ENCODE measurements at places on chromosomes 5 and 9.
A peak's percentile ranks its signal among the peaks of the same experiment; 100 is the strongest.

GRCh38 chr9:89555036-89555415, 49.8 kb upstream of the GADD45G start:
- no peaks in the 10 kb centered on the region for H3K36me3 ChIP-seq
- no peak overlapping the region for H3K4me3 ChIP-seq

DNA sequence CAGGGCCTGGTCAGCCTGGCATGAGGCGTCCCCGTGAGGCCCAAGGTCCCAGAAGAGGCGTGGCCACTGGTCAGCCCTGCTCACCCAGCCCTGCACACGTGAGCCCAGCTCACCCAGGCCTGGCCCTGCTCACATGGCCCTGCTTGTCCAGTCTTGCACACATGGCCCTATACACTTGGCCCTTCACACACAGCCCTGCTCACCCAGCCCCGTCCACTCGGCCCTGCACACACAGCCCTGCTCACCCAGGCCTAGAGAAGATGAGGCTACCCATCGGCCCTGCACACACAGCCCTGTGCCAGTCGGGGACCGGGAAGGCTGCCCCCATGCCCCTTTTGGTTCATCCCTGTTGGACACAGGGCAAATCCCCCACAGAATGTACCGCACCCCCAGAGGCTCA, 28.4 kb downstream of the ZDHHC11B start:
- no peak for DNase-seq
- no peak overlapping the region for H3K27ac ChIP-seq
- H3K36me3 ChIP-seq, result no peaks in the 10 kb centered on the region

DNA sequence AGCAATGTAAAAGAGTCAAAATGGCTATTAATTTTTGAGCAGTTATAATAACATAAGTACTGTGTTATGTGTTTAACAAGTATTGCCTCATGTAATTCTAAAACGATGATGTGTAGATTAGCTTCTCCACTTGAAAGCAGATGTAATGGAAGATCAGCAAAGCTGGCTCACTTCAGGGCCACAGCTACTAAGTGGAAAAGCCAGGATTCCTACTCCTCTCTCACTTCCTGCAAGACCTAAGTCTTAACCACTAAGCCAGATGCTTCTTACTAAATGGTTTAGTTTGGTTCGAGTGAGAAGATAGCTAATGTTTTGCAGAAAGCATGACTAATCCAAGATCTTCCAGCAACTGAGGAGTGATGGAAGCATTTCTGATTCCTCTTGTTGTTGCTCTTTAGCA, 15.7 kb upstream of the TNC start:
- peaks cover 5% of the 10 kb centered on the region for H3K27me3 ChIP-seq
- H3K4me1 ChIP-seq, result no peaks in the 10 kb centered on the region
- H3K27ac ChIP-seq, result no peak overlapping the region
- no peak for DNase-seq
- H3K36me3 ChIP-seq, result no peaks in the 10 kb centered on the region

GRCh38 chr5:5572976-5573797, 150.7 kb downstream of the ICE1 start:
- no peak for DNase-seq
- peaks cover 27% of the 10 kb centered on the region for H3K4me1 ChIP-seq
- H3K27ac ChIP-seq, result no peak overlapping the region
- H3K36me3 ChIP-seq, result no peaks in the 10 kb centered on the region
- H3K4me3 ChIP-seq, result no peak overlapping the region
- H3K27me3 ChIP-seq, result peaks cover 4% of the 10 kb centered on the region

GRCh38 chr5:33129309-33129708, 311.5 kb upstream of the TARS1 start:
- peaks cover 23% of the 10 kb centered on the region for H3K36me3 ChIP-seq
- H3K4me1 ChIP-seq, result no peaks in the 10 kb centered on the region
- no peak overlapping the region for H3K4me3 ChIP-seq
- no peak for DNase-seq
- no peak overlapping the region for H3K27ac ChIP-seq

GRCh38 chr9:8844549-8844948, 1045.0 kb upstream of the DMAC1 start:
- no peaks in the 10 kb centered on the region for H3K27me3 ChIP-seq
- H3K27ac ChIP-seq, result no peak overlapping the region
- H3K36me3 ChIP-seq, result 0 out of 2 replicates have a peak, but pooled peaks cover 5% of the 10 kb centered on the region
- H3K4me1 ChIP-seq, result peaks cover 23% of the 10 kb centered on the region
- H3K4me3 ChIP-seq, result no peak overlapping the region

GRCh38 chr5:75885849-75886596, 168.8 kb upstream of the POC5 start:
- 0 out of 2 replicates have a peak overlapping the region, but pooled peaks have one; percentile 2 for H3K27ac ChIP-seq
- H3K4me1 ChIP-seq, result 0 out of 2 replicates have a peak, but pooled peaks cover 4% of the 10 kb centered on the region
- peak; percentile 34 for DNase-seq
- H3K4me3 ChIP-seq, result no peak overlapping the region

DNA sequence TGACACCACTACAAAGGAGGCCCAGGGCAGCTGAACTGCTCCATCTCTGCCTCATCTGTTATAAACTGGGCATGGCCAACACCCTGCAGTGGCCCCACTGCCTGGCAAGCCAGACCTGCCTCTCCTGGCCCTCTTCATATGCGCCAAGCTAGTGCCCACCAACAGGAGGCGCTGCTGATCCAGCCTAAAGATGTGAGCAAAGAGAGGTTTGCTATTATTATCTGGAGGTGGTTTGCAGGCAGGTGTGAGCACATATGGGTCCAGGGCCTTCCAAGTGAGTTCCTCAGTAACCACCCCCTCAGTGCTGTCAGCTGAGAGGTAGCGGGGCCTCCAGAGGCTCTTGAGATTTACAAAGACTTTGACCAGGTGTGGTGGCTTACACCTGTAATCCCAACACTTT, 232.2 kb downstream of the SYK start:
- H3K4me1 ChIP-seq, result peaks cover 25% of the 10 kb centered on the region
- H3K36me3 ChIP-seq, result no peaks in the 10 kb centered on the region
- no peak overlapping the region for H3K4me3 ChIP-seq
- DNase-seq, result peak; percentile 84
- H3K27me3 ChIP-seq, result no peaks in the 10 kb centered on the region

GRCh38 chr5:65730910-65731309, 8.9 kb downstream of the NLN start:
- H3K36me3 ChIP-seq, result no peaks in the 10 kb centered on the region
- H3K4me3 ChIP-seq, result no peak overlapping the region
- peaks cover 29% of the 10 kb centered on the region for H3K4me1 ChIP-seq

GRCh38 chr9:87836951-87837705, 45.5 kb upstream of the SPATA31E1 start:
- no peak overlapping the region for H3K4me3 ChIP-seq
- no peaks in the 10 kb centered on the region for H3K36me3 ChIP-seq
- peaks cover 7% of the 10 kb centered on the region for H3K27me3 ChIP-seq
- DNase-seq, result no peak

- DNase-seq, result no peak
- H3K4me1 ChIP-seq, result peaks cover 54% of the 10 kb centered on the region
Observed at GRCh38 chr9:88396836-88397577, 8.8 kb downstream of the SPIN1 start.

DNA sequence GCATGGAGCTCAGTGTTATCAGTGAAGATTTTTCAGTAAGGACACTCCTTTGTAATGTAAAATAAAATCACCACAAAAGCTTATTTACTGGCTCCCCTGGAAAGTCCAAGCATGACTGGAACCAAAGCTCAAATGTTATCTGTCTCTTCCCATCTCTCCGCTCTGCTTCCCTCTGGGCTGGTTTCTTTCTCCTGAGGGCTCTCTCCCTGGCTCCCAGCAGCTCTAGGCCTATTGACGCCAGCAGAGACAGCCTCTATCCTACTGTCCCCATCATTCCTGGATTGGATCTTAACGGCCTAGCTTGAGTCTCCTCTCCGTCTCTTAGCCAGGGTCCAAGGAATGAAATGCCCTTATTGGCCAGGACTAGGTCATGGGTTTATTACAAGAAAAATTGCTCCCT, 86.1 kb downstream of the TMEM167A start:
- 0 out of 2 replicates have a peak overlapping the region, but pooled peaks have one; percentile 19 for H3K27ac ChIP-seq
- peaks cover 15% of the 10 kb centered on the region for H3K4me1 ChIP-seq
- H3K36me3 ChIP-seq, result no peaks in the 10 kb centered on the region
- no peak for DNase-seq

GRCh38 chr5:132595624-132596023, 38.8 kb downstream of the RAD50 start:
- H3K4me1 ChIP-seq, result no peaks in the 10 kb centered on the region
- no peak overlapping the region for H3K27ac ChIP-seq
- H3K36me3 ChIP-seq, result peaks cover 28% of the 10 kb centered on the region
- DNase-seq, result no peak
- H3K4me3 ChIP-seq, result no peak overlapping the region
